Head of caudate nucleus (tissue), 42 donors: ENCODE measurements at places on chromosomes 2 and 18.

GRCh38 chr18:49731860-49732311, 81.4 kb downstream of the ACAA2 start:
- DNase-seq = no peak

DNA sequence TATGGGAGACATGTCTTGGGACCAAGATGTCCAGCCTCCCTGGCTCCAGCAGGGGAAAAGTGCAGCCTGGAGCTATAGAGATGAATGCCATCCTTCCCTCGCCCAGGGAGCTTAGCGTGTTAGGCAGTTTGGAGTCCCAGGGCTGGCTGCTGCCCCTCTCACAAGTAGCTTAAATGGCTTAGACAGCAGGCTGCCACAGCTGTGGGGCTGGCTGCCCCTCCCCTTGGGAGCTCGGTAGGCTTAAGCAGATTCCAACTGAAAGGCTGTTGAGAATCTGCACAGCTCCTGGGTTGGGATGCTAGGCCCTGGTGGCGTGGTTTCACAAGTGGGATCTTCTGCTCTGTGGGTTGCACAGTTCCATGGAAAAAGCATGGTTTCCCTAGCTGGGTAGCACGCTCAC, 940.5 kb upstream of the DDX18 start:
- DNase-seq = no peak

- DNase-seq = no peak
These were observed 568.1 kb upstream of the LINC00305 start for GRCh38 chr18:64717026-64717425.

GRCh38 chr2:144434425-144435222, 85.3 kb downstream of the ZEB2 start:
- no peak for DNase-seq

GRCh38 chr2:121686902-121687301, 37.6 kb upstream of the CLASP1 start:
- no peak for DNase-seq

GRCh38 chr18:12852566-12853315, 31.3 kb downstream of the PTPN2 start:
- no peak for DNase-seq
